ENCODE measurements at places on chromosomes 7 and 10.

GRCh38 chr10:103679096-103679790 is 176.1 kb downstream of the SH3PXD2A start:
- H3K4me1 ChIP-seq = peaks cover 14% of the 10 kb centered on the region
- no peak for DNase-seq

- DNase-seq = no peak
- H3K4me1 ChIP-seq = no peaks in the 10 kb centered on the region
- H3K27me3 ChIP-seq = no peaks in the 10 kb centered on the region
- no peak overlapping the region for H3K27ac ChIP-seq
Observed at GRCh38 chr7:31382722-31383121, 42.2 kb upstream of the NEUROD6 start.

GRCh38 chr10:48286356-48286755 is 11.9 kb upstream of the FRMPD2 start:
- peaks cover 12% of the 10 kb centered on the region for H3K27me3 ChIP-seq
- H3K4me1 ChIP-seq = peaks cover 23% of the 10 kb centered on the region
- no peak overlapping the region for H3K4me3 ChIP-seq
- no peak overlapping the region for H3K27ac ChIP-seq
- H3K36me3 ChIP-seq = peaks cover 2% of the 10 kb centered on the region

DNA sequence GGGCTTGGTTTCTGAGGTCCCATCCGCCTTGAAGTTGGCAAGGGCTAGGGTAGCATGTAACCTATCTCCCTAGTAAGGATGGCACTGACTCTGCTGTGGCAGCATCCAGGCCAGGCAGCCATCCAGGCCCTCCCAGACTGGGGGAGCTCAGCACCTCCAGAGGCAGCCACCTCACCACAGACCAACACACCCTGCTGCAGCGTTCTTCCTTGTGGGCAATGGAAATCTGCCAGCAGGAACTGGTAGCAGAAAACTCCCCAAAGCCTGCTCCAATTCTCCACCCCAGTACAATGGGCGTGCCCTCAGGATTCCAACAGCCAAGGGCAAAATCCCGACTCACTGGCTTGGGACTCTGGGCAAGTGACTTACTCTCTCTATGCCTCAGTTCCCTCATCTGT is 27.5 kb downstream of the DLG5 start:
- H3K27ac ChIP-seq = no peak overlapping the region
- H3K36me3 ChIP-seq = no peaks in the 10 kb centered on the region
- no peak overlapping the region for H3K4me3 ChIP-seq

DNA sequence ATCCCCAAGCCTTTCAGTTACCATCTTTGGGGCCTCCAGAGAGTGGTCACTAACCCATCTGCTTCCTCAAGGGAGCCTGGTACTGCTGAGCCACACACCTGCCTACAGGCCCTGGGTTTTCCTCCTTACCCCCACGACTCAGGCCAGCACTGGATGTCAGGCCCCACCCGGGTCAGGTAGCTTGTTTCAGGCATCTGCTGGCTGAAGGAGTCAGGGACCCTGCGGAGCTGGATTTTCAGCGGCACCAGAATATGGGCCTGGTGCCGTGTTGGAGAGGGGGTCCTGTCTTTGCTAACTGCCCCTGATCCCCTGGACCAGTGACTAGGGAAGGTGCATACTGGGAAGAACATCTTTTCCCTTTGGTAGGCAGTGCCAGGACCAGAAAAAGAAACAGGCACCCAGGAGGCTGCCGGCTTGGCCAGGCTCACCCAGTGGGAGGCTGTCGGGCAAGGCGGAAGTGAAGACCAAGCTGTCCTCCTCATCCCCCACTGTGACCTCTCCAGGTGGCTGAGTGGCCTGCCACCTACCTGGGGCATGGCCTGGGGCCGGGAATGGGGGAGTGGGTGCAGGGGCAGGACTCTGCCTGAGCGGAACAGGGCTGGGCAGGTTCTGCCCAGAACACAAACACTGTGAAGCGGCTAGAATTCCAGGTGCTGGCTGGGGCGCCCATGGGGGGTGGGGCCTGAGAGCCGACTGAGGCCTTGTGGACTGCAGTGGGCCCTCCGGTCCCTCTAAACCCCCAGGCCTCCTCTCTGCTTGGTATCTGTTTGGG is 12.4 kb upstream of the SAMD8 start:
- H3K4me3 ChIP-seq = no peak overlapping the region
- H3K36me3 ChIP-seq = no peaks in the 10 kb centered on the region
- no peak overlapping the region for H3K27ac ChIP-seq
- no peak for DNase-seq

- H3K4me1 ChIP-seq = no peaks in the 10 kb centered on the region
- peaks cover 19% of the 10 kb centered on the region for H3K27me3 ChIP-seq
- H3K4me3 ChIP-seq = no peak overlapping the region
- no peak for DNase-seq
- no peak overlapping the region for H3K27ac ChIP-seq
- H3K36me3 ChIP-seq = no peaks in the 10 kb centered on the region
Observed at GRCh38 chr7:43856996-43857395, 12.3 kb downstream of the MRPS24 start.

DNA sequence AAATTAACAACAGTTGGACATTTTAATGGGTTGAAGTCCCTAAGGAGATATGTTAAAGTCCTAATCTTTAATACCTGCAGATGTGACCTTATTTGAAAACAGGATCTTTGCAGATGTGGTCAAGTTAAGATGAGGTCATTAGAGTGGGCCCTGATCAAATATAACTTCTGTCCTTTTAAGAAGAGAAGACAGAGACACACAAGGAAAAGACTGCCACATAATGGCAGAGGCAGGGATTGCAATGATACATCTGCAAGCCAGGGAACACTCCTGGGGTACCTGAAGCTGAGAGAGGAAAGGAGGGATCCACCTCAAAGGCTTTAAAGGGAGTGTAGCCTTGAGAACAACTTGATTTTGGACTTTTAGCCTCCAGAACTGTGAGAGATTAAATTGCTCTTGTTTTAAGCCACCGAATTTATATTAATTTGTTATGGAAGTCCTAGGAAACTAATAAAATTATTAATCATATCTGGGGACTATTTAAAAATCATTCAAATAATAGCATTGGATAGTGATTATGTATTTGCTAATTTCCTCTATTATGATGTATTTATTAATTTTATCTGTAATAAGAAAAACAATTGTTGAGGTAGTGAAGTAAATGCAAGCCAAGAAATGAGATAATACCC is 700.0 kb upstream of the PCDH15 start:
- no peak overlapping the region for H3K4me3 ChIP-seq
- DNase-seq = no peak
- H3K27me3 ChIP-seq = no peaks in the 10 kb centered on the region
- H3K27ac ChIP-seq = no peak overlapping the region
- no peaks in the 10 kb centered on the region for H3K4me1 ChIP-seq
- H3K36me3 ChIP-seq = no peaks in the 10 kb centered on the region

- no peaks in the 10 kb centered on the region for H3K27me3 ChIP-seq
- H3K36me3 ChIP-seq = peaks cover 1% of the 10 kb centered on the region
- H3K4me3 ChIP-seq = no peak overlapping the region
- no peak for DNase-seq
- peaks cover 3% of the 10 kb centered on the region for H3K4me1 ChIP-seq
Observed at GRCh38 chr7:134448356-134449229, 10.3 kb downstream of the AKR1B1 start.

DNA sequence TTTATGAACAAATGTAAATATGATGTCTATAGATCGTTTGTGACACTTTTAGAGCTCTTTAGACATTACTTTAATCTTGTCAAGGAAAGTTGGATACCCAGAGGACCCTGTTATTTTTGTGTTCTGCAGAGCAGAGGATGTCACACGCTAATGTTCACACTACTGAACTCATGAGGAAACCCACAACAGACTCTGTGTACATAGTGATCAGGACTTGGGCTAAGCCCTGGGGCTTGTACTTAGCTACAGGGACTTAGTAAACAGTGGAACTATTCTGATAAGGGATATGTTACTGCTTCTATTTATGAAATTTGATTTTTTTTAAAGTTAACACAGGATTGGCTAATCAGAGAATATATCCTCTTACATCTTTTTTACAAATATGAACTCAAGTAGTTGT is 36.1 kb upstream of the ZNF518A start:
- peaks cover 44% of the 10 kb centered on the region for H3K27me3 ChIP-seq
- no peak overlapping the region for H3K4me3 ChIP-seq
- H3K36me3 ChIP-seq = peaks cover 3% of the 10 kb centered on the region
- H3K4me1 ChIP-seq = peaks cover 7% of the 10 kb centered on the region
- H3K27ac ChIP-seq = no peak overlapping the region

GRCh38 chr7:36600869-36601530 is 123.3 kb downstream of the AOAH start:
- no peak overlapping the region for H3K27ac ChIP-seq
- H3K4me3 ChIP-seq = no peak overlapping the region
- no peak for DNase-seq
- H3K27me3 ChIP-seq = no peaks in the 10 kb centered on the region
- H3K4me1 ChIP-seq = peaks cover 43% of the 10 kb centered on the region

GRCh38 chr7:55244006-55244745 is 121.0 kb upstream of the LANCL2 start:
- no peak for DNase-seq
- H3K4me1 ChIP-seq = no peaks in the 10 kb centered on the region
- H3K27me3 ChIP-seq = peaks cover 2% of the 10 kb centered on the region
- H3K36me3 ChIP-seq = no peaks in the 10 kb centered on the region
- no peak overlapping the region for H3K4me3 ChIP-seq

DNA sequence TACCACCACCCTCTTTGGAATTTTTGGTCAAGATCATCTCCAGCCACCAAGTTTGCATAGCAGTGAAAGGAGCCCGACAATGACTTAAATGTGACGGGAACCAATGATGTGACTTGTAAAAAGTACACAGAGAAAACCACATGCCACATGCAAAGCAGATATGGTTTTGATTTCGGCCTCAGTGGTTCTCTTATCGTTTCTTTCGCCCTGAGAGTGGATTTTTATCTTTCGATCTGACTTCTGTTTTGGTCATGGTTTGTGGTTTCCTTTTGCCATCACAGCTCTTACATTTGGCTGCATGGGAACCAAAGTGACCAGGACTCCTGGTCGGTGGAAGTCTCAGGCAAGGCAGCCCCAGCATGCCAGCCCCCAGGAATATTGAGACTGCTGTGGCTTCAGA is 31.5 kb downstream of the TCF7L2 start:
- DNase-seq = no peak
- H3K4me3 ChIP-seq = no peak overlapping the region
- no peak overlapping the region for H3K27ac ChIP-seq
- H3K36me3 ChIP-seq = no peaks in the 10 kb centered on the region

- no peaks in the 10 kb centered on the region for H3K4me1 ChIP-seq
- DNase-seq = no peak
- H3K4me3 ChIP-seq = no peak overlapping the region
- peaks cover 66% of the 10 kb centered on the region for H3K27me3 ChIP-seq
Observed at GRCh38 chr10:96096958-96097357, 33.1 kb upstream of the ZNF518A start.

- H3K36me3 ChIP-seq = no peaks in the 10 kb centered on the region
- DNase-seq = no peak
- no peak overlapping the region for H3K27ac ChIP-seq
- H3K4me1 ChIP-seq = no peaks in the 10 kb centered on the region
- H3K27me3 ChIP-seq = peaks cover 8% of the 10 kb centered on the region
Observed at GRCh38 chr7:45872116-45873034, 507 bp downstream of the CCDC201 start.

- no peak overlapping the region for H3K4me3 ChIP-seq
- H3K27me3 ChIP-seq = peaks cover 78% of the 10 kb centered on the region
- H3K27ac ChIP-seq = no peak overlapping the region
- H3K4me1 ChIP-seq = peaks cover 14% of the 10 kb centered on the region
- peaks cover 2% of the 10 kb centered on the region for H3K36me3 ChIP-seq
Observed at GRCh38 chr7:20784388-20785156, 2.1 kb downstream of the SP8 start.

DNA sequence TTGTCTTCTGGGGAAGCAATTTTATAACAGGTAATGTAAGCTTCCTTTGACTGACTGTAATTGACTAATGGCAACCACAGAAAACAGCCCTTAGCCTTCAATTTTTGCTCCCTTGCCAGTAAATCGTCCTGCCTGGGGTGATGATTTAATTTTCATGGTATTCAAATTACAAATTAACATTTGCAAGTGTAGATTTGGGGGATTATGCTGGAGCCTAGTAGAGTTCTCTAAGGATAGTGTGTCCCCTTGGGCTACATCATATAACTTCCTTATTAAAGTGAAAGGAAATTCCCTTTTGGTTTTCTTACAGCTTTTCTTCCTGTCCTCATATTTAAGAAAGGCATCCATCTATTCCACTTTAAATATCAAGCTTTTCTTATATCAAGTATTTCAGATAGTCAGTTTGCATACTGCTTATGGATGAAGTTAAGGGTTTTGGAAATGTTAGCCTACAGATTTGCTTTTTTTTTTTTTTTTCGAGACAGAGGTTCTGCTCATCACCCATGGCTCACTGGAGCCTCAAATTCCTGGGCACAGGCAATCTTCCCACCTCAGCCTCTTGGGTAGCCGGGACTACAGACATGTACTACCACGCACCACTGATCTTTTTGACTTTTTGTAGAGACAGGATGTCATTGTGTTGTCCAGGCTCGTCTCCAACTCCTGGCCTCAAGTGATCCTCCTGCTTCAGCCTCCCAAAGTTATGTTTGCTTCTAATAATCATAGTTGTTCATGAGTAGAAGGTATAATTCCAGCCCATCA is 35.9 kb upstream of the HDAC9 start:
- H3K4me1 ChIP-seq = no peaks in the 10 kb centered on the region
- no peak for DNase-seq
- H3K27ac ChIP-seq = no peak overlapping the region
- H3K4me3 ChIP-seq = no peak overlapping the region

DNA sequence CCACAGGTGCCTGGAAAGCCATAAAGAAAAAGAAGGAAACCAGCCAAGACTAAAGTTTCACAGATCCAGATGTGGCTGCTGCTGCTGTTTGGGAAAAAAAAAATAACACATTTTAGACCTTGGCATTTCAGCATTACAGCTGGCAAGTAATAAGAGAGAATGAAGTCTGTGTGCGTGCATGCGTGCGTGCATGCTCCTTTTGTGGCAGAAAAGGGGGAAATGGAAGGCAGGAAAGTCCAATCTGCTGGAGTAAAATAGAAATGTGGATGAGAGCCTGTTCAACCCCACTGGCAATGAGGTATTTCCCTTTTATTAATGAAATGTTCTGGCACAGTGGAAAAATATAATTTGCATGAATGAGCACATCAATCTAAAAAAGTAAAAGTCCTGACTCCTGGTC is 137.0 kb upstream of the SEMA3A start:
- no peak for DNase-seq
- H3K4me1 ChIP-seq = no peaks in the 10 kb centered on the region
- H3K27me3 ChIP-seq = no peaks in the 10 kb centered on the region

DNA sequence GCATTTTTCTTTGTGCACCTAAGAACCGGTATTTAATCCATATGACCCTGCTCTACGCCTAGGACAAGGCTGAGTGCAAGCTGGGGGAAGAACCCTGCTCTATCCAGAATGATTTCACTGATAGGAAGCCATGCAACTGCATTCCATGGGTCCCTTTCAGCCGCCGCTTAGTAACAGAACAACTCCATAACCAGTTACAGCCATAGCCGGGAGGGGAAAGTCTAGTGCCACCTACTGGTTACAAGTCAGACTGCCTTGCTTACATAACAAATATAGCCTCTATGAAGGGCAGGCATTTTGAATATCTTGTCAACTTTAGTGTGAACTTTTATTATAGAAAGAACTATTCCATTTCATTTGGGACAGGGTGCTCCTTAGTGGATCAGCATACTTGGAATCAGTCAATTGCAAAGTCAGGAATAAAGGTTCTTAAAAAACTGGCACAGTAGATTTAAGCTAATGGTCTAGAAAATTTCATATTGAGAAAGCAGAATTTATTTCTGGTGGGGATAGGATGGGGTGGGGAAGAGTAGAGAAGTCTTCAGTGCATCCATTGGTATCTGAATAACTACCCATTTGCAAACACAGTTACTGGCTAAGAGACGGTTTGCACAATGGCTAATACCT is 521.7 kb downstream of the ADRA2A start:
- H3K27ac ChIP-seq = no peak overlapping the region
- no peak for DNase-seq
- H3K4me3 ChIP-seq = no peak overlapping the region
- no peaks in the 10 kb centered on the region for H3K4me1 ChIP-seq
- H3K36me3 ChIP-seq = no peaks in the 10 kb centered on the region

Measured in activated naive CD8-positive, alpha-beta T cell treated with anti-CD3 and anti-CD28 coated beads, Interleukin-2, amount 10 ng/mL, durations not matched to agents 7 days and 5 days (primary cell).